ENCODE measurements at places on chromosomes 16 and 17.

GRCh38 chr16:48438414-48438813 is 53.2 kb upstream of the SIAH1 start:
- DNase-seq = no peak

- no peak for DNase-seq
Measured at GRCh38 chr16:70793851-70794502, 7.0 kb downstream of the VAC14 start.

- DNase-seq = no peak
Measured at GRCh38 chr17:39352511-39352910, 48.9 kb downstream of the FBXL20 start.

DNA sequence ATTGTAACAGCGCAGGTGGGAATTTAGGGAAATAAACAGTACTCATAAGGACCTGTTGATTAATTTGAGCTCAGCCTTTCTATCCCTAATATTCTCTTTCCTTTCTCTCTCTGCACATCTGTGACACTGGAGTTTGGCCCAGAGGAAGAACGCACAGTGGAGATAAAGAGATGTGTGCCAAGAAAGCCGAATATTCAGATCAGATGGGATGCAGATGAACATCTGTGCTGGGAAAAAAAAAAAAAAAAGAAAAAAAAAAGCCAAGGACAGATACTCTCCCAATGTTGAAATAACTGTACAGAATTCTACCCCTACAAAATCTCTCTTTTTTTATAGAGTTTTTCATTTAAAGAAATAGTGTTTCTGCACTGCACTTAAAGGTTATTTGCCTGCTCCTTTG is 485.4 kb downstream of the KCNJ2 start:
- no peak for DNase-seq

- DNase-seq = no peak
Measured at GRCh38 chr16:51404386-51404785, 253.3 kb upstream of the SALL1 start.

DNA sequence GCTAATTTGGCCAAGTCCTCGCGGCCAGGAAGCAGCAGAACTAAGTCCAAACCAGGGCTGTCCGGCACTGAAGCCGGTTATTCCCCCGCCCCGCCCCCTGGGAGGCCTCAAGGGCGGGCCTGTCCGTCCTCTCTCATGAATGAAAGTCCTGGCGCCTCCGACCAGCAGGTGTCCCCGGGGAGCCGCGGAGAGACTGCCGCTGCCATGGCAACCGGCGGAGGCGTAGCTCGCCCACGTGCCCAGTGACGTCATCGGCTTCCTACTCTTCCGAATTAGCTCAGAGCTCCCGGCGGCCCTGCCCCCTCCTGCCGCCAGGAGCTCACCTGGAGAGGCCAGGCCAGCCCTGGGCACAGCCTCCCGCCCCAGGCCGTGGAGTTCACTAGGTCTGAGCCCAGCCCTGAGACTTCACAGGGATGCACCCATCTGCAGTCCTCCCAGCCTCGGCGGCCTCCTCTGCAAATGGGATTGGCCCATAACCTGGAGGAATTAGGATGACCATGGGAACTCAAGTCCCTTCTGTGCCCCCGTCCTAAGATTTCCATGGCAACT is 1.3 kb downstream of the SPATA2L start:
- peak; percentile 98 for DNase-seq

DNA sequence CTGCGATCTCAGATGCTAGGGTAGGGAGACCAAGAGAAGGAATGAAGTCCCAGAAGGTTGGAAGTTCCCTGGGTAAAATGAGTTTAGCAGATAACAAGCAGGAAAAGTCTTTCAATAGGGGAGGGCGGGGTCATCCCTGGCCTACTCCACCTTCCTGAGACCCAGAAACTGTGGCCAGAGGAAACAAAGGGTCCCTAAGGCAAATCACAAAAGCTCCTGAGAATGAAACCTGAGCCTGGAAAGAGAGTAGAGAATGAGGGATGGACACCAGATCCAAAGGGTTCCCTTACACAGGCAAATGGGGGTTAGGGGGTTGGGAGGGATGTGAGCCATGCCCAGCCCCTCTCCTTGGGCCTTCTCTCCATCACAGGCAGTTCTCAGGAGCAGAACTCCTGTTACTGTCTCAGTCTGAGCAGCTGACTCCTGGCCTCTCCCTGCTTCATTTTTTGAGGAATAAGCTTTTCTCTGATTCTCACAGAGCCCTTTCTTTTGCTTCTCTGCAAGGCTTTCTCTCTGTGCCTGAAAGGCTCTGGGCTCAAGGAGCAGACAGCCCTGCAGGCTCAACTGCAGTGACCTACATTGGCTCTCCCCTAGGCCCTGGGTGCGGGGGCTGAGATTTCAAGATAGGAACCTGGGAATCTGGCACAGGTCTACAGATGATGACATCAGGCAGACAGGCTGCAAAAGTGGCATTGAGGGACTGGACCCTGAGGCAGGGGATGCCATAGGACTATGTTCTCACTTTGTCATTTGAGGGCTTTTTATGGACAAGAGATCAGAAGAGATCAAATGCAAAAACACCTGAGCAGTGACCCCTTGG is 9.8 kb upstream of the NR1D1 start:
- DNase-seq = no peak

- no peak for DNase-seq
Measured at GRCh38 chr16:24069036-24069590, 187.0 kb upstream of the CACNG3 start.

DNA sequence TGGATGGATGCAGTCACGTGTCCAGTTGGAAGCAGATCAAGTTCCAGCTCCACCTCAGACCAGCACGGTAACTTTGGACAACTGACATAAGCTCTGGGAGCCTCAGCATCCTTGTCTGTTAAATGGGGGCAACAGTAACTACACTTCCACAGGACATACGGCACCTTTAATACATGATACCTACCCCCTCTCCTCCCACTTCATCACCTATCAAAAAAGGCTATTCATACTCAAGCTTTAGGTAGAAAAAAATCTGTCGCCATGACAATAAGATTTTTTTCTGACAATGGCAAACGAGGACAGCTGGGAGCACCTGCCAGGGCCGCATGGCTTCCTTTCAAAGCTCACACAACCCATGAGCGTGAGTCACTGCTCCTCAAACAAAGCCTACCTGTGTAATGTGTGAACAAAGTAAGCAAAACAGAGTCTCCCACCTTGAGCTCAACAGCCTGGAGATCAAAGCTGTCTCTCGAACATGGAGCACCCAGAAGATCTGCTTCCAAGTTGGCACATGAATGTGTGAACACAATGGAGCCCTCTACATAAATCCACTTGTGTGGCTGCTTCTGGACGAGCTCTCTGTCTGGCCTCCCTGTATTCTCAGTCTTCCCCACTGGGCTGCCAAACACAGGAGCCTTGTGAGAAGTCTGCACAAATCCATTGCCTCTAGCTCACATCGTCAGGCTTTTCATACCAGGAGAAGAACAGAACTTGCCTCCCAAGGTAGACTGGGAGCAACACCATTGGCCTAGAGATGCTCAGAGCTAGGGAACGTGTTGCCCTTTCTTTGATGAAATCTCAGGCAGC is 459.7 kb downstream of the SOX9 start:
- DNase-seq = no peak

DNA sequence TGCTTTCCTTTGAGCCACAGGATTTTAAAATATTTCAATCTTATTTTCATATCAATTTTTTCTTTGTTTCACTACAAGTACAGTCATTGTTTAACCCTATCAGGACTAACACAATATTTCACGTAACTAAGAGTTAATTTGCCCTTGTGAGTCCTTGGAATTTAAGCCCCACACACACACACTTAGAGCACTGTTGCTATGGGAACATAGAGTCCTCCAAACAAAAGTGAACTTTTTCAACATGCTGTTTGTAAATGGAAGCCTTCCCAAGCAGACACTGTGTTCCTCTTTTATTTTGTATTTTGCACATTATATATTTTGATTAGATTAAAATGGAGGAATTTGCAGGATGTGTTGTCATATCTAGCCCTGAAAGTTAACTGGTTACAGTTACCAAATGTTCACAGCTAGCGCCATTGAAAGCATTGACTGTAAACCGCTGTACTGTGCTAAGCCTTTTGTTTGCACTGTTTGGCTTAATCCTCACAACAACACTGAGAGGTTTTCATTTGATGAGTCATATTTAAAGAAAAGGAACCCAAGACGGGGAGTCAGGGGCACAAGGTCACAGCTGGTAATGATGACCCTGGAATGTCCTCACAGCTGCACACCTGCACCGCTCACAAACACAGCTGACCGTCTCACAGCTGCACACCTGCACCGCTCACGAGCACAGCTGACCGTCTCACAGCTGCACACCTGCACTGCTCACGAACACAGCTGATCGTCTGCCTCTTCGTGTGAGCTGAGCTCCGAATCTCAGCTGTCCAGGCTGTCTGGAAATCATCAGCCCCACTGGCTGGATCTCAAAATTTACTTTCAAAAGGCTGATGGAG is 6.3 kb downstream of the HSBP1 start:
- no peak for DNase-seq

- no peak for DNase-seq
Measured at GRCh38 chr17:7139400-7139799, 24.8 kb upstream of the ASGR2 start.
